Frontal cortex (tissue), 4 donors: ENCODE measurements at places on chromosomes 6 and 20. TPM values are rescaled to one million over a fixed set of nuclear protein-coding genes. Genes with fewer than 3 reads are reported as not detected.

GRCh38 chr20:49792006-49792405, 20.6 kb upstream of the SLC9A8 start:
- no peak for DNase-seq

GRCh38 chr20:63843778-63844177, 12.7 kb upstream of the ZBTB46 start:
- DNase-seq: no peak

GRCh38 chr6:47587493-47587892, 109.9 kb downstream of the CD2AP start:
- no peak for DNase-seq

DNA sequence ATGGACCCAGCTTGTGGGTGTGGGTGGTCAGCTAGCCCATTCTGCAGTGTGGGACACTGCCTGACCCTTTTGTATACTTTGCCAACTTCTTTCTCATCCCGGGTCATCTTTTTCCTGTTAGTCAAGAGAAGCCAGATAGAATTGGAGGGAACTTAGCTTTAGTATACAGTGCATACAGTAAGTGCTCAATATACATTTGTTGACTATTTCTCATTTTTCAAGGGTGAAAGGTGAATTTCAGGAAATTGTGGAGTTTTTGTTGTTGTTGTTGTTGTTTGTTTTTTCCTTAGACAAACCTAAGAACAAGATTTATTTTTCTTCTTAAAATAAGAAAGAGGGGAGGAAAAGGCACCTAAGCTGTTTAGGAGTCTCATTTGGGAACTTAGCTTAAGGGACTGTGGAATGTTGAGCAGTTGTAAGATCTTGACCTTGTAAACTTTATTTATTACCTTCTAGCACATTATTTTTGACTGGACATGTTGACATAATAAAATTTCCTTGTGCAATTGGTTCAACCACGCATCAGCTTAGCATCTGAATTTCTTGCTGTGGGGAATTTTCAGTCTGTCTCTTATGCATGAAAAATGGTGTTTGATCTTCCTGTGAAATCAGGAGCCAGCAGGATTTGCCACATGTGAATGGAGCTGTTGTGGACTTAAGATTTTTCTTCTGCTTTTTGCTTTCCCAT, 113.6 kb downstream of the ARID1B start:
- DNase-seq: no peak

GRCh38 chr6:159214281-159214680, 45.1 kb downstream of the FNDC1 start:
- DNase-seq: no peak

Gene KIF25
- total RNA-seq: 0.41 TPM

Gene RHAG
- 0.41 TPM for total RNA-seq
